ENCODE measurements at places on chromosomes 2 and 18.

DNA sequence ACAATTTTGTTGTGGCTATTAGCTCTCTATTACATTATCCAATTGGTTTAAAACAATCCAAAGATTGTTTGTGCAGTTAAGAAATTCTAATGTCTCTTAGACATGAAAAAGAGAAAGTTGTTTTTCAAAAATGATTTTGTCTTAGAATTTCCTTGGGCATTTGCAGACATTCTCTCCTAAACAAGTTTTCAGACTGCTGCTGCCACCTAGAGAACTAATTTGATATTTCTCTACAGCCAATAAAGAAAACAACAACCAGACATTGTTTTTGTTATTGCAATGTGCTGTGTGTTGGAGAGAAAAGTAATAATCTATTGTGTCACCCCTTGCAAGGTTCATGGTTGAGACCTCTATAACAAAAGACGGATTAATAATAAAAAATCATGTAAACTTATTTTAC, 119.0 kb upstream of the SYT4 start:
- peak; percentile 7 for DNase-seq

DNA sequence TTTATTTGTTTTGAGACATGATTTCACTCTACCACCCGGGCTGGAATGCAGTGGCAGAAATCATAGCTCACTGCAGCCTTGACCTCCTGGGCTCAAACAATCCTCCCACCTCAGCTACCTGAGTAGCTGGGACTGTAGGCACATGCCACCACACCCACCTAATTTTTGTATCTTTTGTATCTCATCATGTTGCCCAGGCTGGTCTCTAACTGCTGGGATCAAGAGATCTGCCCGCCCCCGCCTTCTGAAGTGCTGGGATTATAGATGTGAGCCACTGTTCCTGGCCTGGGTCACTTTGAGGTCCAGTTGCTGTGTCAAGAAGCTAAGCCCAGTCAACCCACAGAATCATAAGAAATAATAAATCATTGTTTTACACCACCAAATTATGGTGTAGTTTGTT, 38.4 kb downstream of the TSN start:
- no peak for DNase-seq

DNA sequence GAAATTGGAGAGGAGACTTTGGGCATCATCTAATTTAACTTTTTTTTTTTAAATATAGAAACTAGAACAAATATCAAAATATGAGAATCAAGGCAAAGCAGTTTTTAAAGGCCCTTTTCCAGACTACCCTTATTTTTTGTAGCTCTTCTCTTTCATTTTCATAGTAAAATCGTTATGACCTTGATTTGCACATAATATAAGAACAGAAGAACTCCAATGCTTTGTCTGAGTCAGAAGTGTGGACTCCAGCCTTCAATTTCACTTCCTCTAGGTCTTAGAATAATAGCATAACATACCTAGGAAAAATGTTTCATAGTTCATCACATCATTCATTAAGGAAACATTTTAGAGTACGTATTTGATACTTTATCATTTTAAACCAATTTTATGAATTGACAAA, 74.4 kb downstream of the ANKRD12 start:
- no peak for DNase-seq

DNA sequence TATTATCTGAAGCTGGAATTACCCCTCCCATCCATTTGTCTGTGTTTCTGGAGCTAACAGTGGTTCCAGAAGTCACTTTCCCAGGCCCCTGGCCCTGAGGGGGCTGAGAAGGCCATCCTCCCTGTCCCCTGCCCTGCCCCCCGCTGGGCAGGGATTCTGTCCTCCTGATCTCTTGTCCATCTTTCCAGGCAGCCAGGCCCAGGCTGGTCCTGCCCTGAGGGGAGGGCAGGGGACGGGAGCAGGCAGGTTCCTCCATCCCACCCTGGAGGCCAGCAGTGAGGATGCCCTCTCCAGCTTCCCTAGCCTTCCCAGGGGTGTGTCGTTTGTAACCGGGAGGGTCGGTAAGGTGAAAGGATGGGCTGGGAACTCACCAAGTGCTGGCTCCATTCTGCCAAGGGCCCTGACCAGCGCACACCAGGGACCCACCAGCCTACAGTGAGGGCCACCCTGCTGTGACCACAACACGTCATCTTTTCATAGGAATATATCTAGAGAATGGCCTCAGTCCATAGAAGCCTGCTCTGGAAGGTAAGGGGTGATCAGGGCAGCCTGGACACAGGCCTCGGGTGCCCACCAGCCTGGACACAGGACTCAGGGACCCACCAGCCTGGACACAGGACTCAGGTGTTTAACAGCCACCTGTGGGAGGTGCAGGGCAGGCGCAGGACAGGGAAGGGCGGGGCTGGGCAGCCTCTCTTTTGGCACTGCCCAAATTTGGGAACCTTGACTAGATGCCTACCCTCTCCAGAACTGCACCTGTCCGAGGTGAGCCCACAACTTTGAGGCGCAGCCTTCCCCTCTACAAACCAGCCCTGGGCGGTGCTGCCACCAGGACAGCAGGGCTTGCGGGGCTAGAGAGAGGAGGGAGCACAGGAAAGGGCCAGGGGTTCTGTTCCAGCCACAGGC, 35.8 kb upstream of the GPC1 start:
- DNase-seq, result no peak

DNA sequence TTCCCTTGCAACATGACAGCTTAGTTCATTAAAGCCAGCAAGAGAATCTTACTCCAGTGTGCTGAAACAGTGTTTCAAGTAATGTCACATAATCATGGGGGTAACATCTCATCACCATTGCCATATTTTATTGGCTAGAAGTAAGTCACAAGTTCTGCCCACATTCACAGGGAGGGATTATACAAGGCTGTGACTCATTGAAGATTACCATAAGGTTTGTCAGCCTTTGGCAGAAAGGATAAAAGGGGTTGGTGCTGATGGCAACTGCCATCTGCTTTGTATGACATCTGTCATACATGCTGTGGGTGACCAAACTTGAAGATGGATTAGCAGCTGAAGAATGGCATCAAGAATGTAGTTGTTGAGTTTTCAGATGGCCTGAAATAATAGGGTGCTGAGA, 61.2 kb downstream of the KCNE4 start:
- no peak for DNase-seq

DNA sequence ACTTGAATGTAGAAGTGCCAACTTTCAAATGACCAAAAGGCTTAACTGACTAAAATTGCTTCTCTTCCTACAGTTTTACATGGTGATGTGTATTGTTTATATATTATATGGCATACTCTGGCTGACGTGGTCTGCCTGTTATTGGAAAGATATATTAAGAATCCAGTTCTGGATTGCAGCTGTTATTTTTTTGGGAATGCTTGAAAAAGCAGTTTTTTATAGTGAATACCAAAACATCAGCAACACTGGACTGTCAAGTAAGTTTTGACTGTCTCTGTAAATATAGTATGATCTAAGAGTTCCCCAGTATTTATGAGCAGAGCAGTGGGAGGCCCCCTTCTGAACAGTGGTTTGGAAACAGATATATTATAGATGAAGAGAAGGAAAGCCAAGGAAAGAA, 26.2 kb downstream of the TMEM87B start:
- no peak for DNase-seq

DNA sequence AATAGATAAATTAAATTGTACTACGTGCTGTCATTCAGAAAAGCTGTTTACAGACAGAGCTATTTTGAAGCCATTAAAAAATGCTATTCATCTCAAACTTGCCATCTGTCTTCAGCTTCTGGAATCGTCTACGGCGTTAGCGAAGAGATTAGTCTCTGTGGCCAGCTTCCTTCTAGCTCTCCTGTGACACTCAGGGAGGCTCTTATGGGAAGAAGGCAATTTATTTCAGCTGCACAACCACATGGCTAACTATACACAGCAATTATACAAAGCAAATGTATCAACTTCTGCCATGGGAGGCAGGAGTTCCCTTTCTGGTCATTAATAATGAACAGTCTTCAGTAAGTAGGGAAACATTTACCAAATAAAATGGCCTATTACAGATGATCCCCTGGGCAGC, 6.3 kb downstream of the CTAGE1 start:
- DNase-seq, result no peak

GRCh38 chr2:218832081-218832480, 478 bp upstream of the PRKAG3 start:
- DNase-seq, result no peak

DNA sequence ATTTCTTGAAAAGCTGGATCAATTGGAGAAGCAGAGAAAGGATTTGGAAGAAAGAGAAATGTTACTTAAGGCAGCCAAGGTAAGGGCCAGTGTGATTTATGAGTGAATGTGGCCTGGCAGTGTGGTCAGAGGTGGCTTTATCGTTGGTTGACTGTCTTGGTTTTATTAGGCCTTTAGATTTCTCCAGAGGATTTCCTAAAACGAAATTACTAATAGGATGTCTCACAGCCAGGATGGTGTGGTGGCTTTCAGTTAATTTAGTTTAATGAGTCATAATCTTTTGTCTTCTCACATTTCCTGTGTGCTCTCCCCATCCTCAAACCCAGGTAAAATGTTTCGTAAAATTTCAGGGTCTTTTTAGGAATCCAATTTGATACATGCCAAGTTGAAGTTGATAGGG, 100.8 kb downstream of the TAF4B start:
- DNase-seq, result no peak
